Cardiac muscle cell (in vitro differentiated cells and primary cell): ENCODE measurements at places on chromosomes 7 and 10. TPM values are rescaled to one million over a fixed set of nuclear protein-coding genes. Genes with fewer than 3 reads are reported as not detected.

The CALN1 gene
- 0.03 and 0.07 TPM in 2 replicates for total RNA-seq

The TCERG1L gene
- 0.12 and 0.32 TPM in 2 replicates for total RNA-seq

The MPP7 gene
- total RNA-seq = 7.7 and 10.8 TPM in 2 replicates

The HDAC9 gene
- total RNA-seq = 61.5 and 101 TPM in 2 replicates

The EBLN1 gene
- not detected in 2 replicates for total RNA-seq

The VSTM4 gene
- 2.3 and 6.0 TPM in 2 replicates for total RNA-seq

The SYNPO2L gene
- total RNA-seq = 12.1 and 13.6 TPM in 2 replicates

The ADAM22 gene
- 4.1 and 5.8 TPM in 2 replicates for total RNA-seq

The FAM241B gene
- total RNA-seq = 8.5 and 13.7 TPM in 2 replicates

The NUTM2A gene
- total RNA-seq = 3.0 and 5.6 TPM in 2 replicates

The FKBP6 gene
- not detected in 2 replicates for total RNA-seq

The PAX4 gene
- total RNA-seq = not detected in 2 replicates

The OR13A1 gene
- total RNA-seq = 0.15 TPM in 1 of 2 replicates, not detected in the other

The UNCX gene
- total RNA-seq = 6.4 and 11.8 TPM in 2 replicates

The GIGYF1 gene
- 31.9 and 53.2 TPM in 2 replicates for total RNA-seq

The ADARB2 gene
- 2.4 and 3.1 TPM in 2 replicates for total RNA-seq

The SFRP4 gene
- 4.6 and 4.7 TPM in 2 replicates for total RNA-seq

The SAMD9 gene
- 0.03 TPM in 1 of 2 replicates, not detected in the other for total RNA-seq

The C10orf105 gene
- total RNA-seq = 0.03 TPM in 1 of 2 replicates, not detected in the other

The LLCFC1 gene
- not detected in 2 replicates for total RNA-seq

The ACSL5 gene
- total RNA-seq = not detected in 2 replicates

The LIPN gene
- not detected in 2 replicates for total RNA-seq

The HOXA1 gene
- total RNA-seq = 0.42 and 0.85 TPM in 2 replicates

The GBX1 gene
- total RNA-seq = 0.36 and 1.6 TPM in 2 replicates

The AKR1D1 gene
- 0.28 TPM in 1 of 2 replicates, not detected in the other for total RNA-seq

The ADRA2A gene
- 0.11 and 0.24 TPM in 2 replicates for total RNA-seq

The SPDYE3 gene
- total RNA-seq = not detected in 2 replicates

The SMKR1 gene
- total RNA-seq = 0.39 TPM in 1 of 2 replicates, not detected in the other

The NPFFR1 gene
- total RNA-seq = not detected in 2 replicates
